ENCODE measurements at places on chromosomes 1 and 21.

GRCh38 chr1:159076438-159077119 lies at the start of gene AIM2:
Gene AIM2 (minus strand): TSS chr1:159076766. CDS start chr1:159073499, 3,267 bp downstream.
- no peak for DNase-seq

GRCh38 chr21:39681845-39682244 lies 63.1 kb upstream of the IGSF5 start:
- DNase-seq, result no peak

- DNase-seq, result no peak
These were observed 909.8 kb downstream of the BRINP3 start for GRCh38 chr1:189567890-189568289.

DNA sequence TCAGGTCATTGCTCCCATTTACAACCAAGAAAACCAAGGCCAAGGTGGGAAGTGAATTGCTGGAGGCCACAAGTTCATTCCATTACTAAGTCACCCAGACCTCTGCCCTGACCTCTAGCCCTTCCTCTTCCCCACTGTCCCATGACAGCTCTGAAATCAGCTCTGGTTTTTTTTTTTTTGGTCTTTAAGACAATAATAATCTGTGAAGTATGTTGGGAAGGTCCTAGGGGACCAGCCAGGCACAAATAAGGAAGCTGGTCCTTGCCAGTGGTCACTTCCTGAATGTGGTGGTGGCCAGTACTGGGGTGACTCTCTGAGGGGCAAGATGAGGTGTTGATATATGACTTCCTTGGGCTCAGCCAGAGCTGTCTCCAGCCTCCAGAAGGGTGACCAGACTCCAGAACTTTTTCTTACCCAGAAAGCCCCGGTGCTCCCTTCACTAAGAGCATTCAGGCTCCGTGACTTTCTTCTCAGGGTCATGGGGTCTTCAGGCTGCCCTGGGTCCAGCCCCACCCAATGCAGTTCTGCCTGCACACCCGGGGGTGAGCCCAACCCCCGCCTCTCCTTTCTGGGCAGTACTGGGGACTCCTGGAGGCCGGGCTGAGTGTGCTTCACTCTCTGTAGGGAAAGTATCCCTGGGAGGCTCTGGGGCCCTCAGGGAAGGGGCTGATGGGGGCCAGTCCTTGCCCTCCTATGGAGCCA lies 159.6 kb downstream of the PTPRU start:
- no peak for DNase-seq

DNA sequence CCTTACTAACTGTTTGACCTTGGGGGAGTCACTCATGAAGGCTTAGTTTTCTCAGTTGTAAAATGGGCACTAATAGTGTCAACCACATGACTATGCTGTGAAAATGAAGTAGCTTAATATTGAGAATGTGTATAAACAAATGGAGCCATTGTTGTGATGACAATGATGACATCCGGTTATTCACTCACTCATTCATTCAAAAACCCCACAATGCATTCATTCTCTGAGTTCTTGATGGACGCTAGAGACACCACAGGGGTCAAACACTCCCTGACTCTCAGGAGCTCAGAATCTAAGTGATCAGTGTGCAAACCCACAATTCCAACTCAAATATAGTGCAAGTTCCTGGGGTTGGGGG lies 138.9 kb downstream of the FOXD2 start:
- DNase-seq, result no peak

GRCh38 chr1:196546272-196547111 lies 61.7 kb downstream of the KCNT2 start:
- DNase-seq, result no peak

DNA sequence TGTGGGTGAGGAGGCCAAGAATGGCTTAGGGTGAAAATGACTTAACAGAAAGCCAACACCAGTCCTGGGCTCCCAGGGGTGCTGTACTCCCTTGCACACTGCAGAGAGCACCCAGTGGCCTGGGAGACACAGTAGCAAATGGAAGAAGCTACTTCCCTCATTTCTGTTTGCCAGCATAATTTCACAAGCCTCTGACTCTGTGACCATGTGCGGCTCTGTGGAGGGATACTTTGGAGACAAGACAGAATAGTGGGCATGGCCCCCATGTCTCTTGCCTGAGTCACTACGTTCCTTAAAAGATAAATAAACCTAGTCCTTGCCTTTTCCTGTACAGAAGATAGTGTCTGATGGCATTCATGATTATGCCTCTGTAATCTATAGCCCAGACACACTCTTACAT lies 38.1 kb downstream of the TRIM62 start:
- no peak for DNase-seq

- DNase-seq, result no peak
These were observed 124.8 kb upstream of the LMO4 start for GRCh38 chr1:87203904-87204303.

GRCh38 chr1:101220906-101221305 lies 15.9 kb upstream of the S1PR1 start:
- DNase-seq, result no peak

DNA sequence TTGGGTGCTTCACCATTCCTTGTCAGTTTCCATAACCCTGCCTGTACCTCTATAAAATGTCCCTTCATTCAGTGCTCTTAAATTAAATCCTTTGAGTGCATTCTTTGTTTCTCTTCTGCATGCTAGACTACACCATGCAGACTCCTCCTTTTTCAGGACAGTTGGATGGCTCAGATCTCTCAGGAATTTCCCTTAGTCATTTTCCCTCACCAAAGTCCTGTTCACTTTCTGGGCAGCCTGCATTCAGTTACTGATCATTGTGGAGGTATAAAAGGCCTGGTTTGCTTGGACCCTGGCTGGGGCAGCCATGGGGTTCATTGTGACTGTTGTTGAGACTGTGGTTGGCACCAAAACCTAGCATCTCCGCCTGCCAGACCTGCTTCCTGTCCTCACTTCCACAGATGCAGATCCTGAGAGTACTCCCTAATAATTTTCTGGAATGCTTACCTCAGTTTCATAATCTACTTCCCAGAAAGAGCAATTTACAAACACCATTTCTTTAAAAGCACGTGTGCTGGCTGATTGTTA lies 88.4 kb downstream of the PDE4B start:
- DNase-seq, result no peak

DNA sequence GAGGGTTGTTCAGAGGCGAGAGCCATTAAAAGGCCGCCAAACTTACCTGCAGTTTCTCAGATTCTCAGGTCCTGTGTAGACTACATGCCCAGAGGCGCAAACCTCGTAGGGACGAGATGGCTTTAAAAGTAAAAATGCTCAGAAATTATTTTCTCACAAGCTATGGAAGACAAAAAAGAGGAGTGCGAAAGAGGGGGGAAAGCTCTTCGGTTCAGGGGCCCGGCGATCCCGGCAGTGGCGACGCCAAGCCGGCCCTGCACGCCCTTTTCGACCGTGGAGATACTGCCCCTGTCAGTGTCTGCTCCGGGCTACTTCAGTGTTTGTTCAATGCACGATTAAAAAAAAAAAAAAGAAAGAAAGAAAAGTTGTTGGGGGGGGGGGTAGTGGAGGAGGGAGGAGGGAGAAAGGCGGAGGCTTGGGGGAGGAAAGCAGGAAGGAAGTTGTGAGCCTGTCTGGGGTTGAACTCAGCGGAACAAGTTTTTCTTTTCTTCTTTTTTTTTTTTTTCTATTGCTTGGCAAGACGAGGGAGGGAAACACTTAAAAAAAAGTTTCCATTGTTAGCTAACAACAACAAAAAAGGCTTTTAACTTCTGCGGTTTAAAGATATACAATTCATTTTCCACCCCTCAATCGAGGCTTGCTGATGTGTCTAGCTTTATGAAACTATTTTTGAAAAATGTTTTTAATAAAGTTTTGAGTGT lies at the start of gene ITPKB:
TSS of gene ITPKB (minus strand) at position 288 of the 701 bp plus-strand sequence. CDS start 1,824 bp downstream, outside the sequence.
- peak; percentile 27 for DNase-seq

DNA sequence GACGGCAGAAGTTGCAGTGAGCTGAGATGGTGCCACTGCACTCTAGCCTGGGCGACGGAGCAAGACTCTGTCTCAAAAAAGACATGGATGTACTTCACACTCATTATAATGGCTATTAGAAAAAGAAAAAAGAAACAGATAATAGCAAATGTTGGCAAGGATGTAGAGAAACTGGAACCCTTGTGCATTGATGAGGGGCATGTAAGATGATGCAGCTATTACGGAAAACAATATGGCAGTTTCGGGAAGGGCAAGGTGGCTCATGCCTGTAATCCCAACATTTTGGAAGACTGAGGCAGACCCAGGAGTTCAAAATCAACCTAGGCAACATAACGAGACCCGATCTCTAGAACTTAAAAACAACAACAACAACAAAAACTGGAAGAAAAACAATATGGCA lies 22.3 kb downstream of the TRIT1 start:
- no peak for DNase-seq

DNA sequence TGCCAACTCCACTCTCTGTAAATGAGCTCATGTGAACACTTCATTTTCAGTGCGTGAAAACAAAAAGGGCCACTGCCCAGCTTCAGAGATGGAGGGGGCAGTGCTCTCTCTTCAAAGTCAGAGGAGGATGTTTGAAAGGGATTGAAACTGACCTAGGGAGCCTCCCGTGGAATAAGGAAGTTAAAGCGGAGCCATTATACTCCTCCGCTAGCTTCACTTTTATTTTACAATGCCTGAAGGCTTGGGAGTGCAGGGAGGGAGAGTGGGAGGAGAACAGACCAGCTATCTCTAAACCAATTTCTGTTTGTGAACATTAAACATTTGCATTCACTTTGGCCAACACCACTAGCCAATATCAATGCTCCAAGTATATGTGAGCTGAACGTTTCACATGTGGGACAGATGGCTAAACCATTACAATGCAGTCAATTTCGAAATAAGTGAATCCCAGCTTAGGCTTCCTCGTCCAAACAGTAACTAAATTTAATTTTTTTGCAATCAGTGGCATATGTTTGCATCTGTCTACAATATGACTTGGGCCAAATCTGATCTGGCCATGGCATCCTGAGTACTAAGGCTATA lies 126.9 kb downstream of the ESRRG start:
- DNase-seq, result no peak

- no peak for DNase-seq
These were observed 348.3 kb downstream of the AJAP1 start for GRCh38 chr1:5002676-5003075.

- DNase-seq, result no peak
These were observed 6.9 kb downstream of the ANKRD35 start for GRCh38 chr1:145878724-145879123.

Data from neural crest cell (in vitro differentiated cells).